Stimulated activated CD8-positive, alpha-beta memory T cell treated with anti-CD3 and anti-CD28 coated beads, Interleukin-2, amount 100 ng/mL, for 1 hour (primary cell): ENCODE measurements at places on chromosomes 6 and 20.

DNA sequence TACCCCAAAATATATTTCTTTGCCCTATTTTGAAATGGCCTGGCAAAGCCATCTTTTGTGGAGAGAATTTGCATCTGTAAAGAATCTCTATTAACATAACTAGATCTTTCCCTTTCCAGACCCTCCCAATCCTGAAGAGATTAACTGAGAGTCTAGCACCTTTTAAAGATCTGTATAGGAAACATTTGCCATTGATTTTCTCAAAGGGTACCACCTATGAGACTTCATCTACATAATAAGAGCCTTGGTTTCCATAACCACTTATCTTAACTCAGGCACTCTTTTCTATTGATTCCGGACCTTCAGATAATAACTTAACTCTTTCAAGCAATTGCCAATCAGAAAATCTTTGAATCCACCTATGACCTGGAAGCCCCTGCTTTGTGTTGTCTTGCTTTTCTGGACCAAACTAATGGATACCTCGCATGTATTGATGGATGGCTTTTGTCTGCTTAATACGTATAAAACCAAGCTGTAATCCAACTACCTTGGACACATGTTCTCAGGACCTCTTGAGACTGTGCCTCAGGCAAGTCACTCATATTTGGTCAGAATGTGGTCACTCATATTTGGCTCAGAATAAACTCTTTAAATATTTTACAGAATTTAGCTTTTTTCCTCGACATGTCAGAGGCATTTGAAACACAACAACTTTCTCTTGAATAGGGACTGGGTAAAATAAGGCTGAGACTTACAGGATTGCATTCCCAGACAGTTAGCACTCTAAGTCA lies 31.4 kb downstream of the SLC22A2 start:
- DNase-seq, result no peak

DNA sequence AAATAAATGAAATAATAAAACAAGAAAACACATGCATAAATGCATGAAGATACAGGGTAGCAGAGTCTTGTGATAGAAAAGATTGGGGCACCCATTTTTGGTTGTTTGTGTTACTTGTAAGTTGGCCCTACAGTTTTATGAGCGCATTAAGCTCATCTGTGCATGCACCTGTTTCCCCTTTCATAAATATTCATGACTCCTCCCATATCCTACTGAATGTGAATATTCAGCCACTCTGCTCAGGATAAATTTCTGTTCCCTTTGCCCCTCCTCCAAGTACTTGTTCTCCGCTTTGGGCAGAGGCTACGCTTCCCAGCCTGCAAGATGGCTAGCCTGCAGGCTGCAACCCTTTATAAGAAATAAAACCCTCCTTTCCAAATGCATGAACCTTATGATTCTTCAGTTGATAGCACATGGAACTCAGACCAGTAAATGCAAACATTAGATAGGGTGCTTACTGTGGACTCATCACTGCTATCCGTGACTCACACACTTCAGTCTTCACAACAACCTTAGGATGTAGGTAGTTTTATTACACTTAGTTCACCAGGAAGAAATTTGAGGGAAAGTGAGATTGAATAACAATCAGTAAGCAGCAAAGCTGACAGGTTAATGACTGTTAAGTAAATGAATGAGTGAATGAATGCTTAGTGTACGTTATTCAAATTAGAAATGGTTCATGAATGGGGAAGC lies 15.0 kb downstream of the ALDH8A1 start:
- DNase-seq, result no peak

DNA sequence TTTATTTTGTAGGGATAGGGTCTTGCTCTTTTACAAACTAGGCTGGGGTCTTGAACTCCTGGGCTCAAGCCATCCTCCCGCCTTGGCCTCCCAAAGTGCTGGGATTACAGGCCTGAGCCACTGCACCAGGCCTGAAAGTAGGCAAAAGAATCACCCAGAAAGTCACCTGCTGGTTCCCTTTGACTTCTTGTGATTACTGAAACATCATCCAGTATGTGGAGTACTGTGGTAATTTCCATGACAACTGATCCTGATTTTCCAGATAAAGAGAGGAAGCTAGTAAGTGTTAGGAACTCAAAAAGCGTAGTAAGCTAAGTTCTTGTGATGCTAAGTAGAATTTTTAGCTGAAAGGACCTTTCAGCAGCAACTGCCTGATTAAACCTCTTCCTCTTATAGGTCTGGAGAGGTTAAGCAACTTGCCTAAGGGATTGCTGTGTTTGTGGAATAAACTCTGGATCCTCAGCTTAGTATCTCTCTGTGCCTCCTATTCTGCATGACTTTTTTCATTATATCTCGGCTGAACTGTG lies 16.8 kb downstream of the RALY start:
- DNase-seq, result no peak

DNA sequence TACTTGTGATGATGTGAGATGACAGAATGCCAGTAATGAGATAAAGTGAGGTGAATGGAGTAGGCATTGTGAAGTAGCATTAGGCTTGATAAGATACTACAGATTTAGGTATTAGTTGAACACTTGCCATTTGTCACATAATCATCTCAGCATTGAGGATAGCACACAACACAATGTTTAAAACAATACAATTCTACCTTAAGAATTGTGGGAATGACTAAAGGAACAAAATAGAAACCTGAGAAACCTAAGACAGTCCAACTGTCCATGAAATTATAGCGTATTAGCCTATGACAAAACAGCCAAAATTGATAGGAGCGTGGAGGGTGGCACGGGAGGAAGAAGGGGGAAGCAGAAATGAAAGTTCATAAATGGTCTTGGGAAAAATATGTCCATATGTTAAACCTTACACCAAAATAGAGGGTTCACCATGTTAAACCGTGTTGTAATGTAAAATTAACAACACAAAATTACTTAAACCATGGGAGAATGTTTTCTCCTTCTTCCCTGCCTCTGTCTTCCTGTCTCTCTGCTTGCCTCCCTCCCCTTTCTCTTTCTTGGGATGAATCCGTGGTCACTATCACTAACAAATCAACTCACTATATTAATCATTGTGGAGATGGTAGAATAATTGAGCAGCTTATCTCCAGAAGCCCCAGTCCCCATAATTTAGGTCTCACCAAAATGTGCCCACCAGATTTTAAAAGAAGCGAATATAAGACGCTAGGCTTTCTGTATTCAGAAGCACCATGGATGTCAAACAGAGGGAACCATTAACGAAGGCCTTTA lies 33.0 kb upstream of the HFE start:
- no peak for DNase-seq

- no peak for DNase-seq
Observed at GRCh38 chr6:24646771-24647170, 780 bp upstream of the KIAA0319 start.

- no peak for DNase-seq
Observed at GRCh38 chr6:5280920-5281319, 19.6 kb downstream of the FARS2 start.
